ENCODE measurements at places on chromosomes 5 and 9.

GRCh38 chr5:125510651-125511050, 764.2 kb upstream of the ZNF608 start:
- no peak for DNase-seq

DNA sequence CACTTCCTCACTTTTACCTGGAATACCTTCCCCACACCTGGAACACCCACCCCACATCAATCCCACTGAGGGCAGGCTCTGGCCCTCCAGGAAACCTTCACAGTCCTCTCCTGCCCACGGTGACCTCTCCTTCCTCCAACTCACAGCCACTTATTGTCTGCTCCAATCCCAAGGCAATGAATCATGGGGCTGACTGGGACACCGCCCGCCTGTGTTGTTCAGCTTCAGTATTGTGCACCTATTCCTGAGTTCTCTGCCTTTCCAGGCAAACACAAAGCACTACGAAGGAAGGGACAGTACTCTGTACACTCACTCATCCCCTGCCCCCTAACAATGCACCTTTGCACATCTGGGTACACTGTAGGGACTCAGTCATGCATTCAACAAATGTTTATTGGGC, 7.3 kb downstream of the PCDH1 start:
- DNase-seq, result no peak

GRCh38 chr9:23309800-23310199, 516.2 kb downstream of the ELAVL2 start:
- DNase-seq, result no peak

DNA sequence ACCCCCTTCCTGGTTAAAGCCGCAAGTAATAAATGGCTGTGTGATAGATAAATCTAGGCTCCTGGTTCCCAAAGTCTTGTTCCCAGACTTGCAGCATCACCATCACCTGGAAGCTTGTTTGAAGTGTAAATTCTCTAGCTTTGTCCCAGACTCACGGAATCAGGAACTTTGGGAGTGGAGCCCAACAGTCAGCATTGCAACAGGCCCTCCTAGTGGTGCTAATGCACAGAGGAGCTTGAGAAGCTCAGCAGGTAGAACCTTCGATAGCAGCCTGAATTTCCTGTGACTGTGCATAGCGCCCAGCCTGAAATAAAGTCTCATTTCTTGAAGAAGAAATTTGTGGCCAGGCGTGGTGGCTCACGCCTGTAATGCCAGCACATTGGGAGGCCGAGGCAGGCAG, 30.3 kb upstream of the MELK start:
- DNase-seq, result no peak

DNA sequence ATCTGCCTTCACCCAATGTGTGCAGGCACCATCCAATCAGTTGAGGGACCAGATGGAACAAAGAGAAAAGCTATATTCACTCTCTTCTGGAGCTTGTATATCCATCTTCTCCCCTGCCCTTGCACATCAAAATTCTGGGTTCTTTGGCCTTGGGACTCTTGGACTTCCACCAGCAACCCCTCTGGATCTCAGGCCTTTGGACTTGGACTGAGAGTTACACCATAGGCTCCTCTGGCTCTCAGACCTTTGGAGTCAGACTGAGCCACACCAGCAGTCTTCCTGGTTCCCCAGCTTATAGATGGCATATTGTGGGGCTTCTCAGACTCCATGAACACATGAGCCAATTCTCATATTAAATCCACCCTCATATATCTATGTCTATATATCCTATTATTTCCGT, 73.1 kb downstream of the TSSK1B start:
- DNase-seq, result no peak

DNA sequence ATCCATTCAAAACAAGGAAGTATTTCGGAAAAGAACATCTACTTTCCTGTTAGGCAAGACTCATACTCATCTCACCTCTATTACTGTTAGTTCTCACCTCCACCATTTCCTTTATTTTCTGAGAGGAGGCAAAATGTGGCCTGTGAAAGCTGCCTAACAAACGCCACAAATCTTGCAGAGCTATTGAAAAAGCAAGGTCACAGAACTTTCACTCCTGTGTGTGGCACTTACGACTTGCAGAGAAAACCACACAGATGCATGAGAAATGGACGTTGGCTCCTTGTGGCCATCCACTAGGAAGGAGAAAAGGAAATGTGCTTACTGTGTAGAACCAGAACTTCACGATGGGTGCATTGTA, 195.8 kb upstream of the KLF9 start:
- no peak for DNase-seq

GRCh38 chr9:114629563-114630090, 18.5 kb downstream of the TMEM268 start:
- DNase-seq, result no peak

DNA sequence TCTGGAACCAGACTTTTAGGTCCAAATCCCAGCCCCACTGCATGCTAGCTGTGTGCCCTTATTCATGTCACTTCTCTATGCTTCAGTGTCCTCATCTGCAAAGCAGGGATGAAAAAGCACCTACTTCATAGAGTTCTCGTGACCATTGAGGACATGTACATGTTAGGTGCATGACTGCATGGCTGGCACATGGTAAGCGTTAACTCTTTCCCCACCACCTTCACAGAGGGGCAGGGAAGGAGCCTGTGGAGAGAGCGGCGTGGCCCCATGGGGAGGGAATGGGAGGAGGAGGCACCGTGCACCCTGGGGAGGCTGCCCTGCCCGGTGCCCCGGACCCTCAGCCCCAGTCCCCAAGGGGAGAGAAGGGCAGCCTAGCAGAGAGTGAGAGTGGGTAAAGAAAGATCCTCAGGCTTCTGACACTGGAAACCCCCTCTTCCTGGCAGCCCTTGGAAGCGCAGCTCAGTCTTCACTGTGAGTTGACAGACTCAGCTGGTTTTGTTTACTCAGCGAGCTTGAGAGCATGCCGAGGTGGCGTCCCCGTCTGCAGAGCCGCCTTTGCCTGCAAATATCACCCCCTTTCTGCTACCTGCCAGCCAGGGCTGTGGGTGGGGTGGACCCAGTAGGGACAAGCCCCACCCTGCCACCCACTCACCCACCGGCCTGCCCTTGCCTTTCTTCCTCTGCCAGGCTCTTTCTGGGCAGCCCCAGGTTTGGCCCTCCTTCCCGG, 10.6 kb upstream of the ANGPTL2 start:
- DNase-seq, result no peak

DNA sequence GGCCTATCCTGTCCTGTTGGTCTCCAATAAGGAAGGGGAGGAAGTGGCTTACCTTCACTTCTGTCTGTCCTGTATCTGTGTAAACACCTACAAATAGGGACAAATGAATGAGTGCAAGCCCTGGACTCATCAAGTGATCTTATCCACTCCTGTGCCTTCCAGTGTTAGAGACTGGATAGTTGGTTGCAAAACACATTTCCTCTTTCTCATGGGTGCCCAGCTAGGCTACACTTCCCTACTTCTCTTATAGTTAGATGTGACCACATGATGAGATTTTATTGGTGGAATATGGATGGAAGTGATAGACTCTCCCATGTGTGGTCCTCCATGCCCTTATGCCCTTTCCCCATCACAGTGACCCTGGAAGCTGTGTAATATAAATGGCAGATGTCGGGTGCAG, 16.9 kb upstream of the PFDN1 start:
- DNase-seq, result no peak

GRCh38 chr9:114626415-114627020, 15.4 kb downstream of the TMEM268 start:
- no peak for DNase-seq

DNA sequence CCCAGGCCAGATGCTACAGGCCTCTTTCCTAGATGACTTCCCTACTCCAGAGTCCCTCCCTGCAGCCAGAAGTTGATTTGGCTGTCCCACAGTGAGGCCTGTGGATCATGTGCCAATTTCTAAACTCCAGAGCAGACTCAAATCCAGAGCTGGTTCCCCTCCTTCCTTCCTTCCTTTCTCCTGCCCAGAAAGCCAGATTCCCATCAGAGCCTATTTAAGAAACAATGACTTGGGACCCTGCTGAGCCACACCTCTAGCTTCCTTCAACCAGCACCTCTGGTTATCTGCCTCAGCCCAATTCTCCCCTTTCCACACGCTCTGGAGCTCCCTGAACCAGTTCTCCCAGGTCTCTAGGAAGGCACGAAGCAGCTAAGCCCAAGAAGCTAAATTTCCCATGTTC, 7.2 kb downstream of the FAM219A start:
- DNase-seq, result no peak

DNA sequence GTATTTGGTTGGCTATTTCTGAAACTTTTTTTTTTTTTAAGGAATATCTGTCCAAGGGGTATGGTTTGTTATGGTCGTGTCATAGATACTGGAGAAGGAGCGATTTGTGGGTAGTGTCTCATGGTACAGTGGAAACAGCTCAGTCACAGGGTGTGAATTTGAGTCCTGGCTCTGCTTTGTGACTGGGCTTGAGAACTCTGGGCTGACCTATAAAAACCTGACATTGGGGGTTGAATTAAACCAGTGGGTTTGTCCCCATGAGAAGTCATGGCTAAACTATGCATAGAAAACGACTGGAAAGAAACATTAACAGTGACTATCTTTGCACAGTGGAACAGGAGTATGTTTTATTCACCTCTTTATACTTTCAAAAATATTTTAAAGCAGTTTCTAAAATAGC, 54.7 kb downstream of the MACROH2A1 start:
- no peak for DNase-seq

DNA sequence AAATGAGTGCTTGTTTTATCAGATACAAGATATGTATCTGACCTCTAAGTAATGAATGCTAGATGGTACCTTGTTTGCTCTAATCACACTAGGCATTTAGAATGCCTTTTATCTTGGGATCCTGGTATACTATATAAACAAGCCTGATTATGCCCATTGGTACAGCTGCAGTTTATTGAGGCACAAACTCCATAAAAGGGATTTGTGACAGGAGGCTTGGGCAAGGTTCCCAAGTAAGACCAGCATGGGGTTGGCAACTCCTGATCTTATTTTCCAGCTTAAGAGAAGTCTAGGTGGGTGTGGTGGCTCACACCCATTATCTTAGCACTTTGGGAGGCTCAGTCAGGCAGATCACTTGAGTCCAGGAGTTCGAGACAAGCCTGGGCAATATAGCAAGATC, 93.9 kb upstream of the DMRT1 start:
- no peak for DNase-seq

DNA sequence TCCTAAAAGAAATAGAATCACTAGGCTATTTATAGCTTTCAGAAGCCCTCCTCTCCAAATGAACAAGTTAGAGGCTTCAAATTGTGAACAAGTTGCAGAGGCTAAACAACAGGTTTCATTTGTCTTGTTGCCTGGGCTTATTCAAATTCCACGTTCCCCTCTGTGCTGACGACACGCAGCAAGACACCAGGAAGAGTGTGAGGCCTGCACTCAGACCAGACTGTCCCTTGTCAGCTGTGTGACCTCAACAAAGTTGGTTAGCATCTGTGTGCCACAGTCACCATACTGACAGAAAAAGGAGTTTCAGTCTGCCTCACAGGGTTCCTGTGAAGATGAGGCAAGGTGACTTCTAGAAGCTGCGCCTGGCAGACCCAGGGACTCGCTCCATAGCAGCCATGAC, 22.1 kb upstream of the GABBR2 start:
- DNase-seq, result no peak

DNA sequence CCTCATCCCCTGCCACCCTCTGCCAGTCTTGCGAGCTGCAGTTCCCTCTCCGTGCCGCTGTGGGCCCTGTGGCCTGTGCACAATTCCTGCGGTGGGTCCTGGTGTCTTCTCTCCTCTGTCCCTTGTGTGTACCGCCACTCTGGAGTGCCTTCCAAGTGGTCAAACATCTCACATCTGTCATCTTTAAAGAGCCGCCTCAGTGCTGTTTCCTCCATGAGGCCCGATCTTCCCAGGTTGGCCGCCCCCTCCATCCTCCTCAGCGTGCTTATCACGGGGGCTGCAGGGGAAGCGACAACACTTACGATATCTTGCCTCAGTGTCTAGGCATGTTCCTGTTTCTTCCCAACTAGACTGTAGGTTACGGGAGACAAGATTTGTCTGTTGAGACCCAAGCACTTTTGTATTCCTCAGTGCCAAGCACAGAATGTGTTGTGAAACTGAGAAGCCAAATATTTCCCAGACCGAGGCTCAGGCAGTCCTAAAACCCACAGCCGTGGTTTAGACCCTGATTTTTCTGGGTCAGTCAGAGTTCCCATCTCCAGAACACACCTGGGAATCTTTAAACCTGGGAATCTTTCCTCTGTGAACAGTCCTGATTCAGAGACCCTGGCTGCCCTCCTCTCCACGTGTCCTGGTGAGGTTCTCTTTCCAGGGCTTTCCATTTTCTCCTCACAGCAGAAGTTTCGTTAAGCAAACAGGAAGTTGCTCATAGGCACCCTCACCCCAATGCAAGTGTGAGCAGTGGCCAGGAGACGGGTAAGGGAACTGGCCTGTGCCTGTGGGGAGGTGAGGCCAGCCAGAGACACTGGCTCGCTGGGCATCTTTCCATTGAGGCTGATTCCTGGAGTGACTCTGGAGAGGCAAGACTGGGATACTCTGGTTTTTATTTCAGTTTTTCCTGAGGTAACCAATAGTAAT, 28.8 kb downstream of the SLC46A2 start:
- no peak for DNase-seq

DNA sequence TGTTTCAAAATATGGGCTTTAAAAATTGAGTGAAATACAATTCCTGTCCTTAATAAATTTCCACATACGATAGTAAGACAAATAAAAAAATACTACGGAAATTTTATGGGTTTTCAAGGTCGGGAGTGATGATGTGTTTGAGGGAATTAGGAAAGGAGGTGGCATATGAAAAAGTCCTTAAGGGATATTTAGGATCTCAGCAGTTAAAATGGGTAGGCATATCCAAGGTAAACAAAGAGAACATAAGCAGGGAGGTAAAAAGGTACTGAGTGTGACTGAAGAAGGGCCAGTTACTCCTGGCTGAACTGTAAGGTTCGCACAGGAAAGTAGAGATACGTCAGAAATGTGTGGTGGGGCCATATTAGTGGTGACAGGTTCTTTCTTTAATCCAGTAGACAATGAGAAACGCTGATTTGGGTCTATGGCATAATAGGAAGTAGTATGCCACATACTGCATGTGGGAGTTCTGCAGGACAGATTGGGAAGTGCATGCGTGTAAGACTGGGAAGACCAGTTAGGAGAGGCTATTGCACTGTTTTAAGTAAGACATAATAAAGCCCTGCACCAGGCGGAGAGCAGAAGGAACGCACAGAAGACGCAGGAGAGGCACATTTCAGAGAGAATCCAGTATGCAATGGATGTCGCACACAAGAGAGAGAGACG, 937 bp upstream of the HMGCR start:
- no peak for DNase-seq

DNA sequence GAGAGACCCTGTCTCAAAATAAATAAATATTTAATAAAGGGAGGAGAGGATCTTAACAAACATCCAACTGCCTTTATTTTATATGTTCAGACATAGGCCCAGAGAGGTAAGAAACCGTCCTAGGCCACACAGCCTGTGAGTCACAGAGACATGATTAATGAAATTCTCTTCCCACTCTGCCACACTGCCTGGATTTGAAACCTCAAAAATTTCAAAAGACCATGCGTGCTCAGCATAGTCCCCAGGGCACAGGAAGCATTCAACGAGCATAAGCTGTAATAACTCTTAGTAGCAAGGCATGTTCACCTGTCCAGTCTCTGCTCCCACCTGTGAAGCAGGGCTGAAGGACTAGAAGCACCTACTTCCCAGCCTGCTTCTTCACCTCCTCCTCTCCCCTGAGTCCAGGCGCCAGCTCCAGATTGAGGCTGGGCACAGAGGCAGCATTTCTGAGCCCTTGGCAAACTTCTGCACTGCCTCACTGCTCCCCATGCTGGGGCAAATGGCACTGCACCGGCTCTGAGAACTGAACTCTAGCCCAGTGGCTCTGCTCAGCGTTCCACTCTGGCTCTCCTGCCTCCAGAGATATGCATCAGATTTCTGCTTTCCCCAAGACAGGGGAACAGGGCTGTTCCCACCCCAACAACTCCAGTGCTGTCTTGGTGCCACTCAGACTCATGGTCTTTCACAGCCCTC, 1.1 kb downstream of the FAT2 start:
- no peak for DNase-seq

GRCh38 chr9:38414040-38414723, 10.1 kb downstream of the IGFBPL1 start:
- no peak for DNase-seq
